Stimulated activated CD8-positive, alpha-beta memory T cell treated with anti-CD3 and anti-CD28 coated beads, Interleukin-15, amount 100 ng/mL, for 1 hour (primary cell): ENCODE measurements at places on chromosomes 11 and 22.

DNA sequence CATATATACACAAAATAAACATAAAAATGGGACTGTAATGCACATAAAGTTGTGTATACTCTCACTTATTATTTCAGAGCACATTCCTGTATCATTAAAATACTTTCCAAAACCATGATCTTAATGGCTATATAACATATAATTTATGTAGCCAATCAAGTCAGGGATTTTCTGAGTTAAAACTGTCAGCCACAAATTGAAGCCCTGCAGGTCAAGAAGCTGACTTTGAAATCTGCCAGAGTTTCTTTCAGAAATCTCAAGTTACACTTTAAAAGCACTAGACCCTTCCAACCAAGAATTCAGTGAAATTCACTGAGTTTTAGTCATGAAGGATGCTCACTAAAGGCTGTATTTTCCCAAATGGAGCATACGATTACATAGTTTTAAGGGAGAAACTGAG is 47.6 kb downstream of the PHF21A start:
- no peak for DNase-seq

DNA sequence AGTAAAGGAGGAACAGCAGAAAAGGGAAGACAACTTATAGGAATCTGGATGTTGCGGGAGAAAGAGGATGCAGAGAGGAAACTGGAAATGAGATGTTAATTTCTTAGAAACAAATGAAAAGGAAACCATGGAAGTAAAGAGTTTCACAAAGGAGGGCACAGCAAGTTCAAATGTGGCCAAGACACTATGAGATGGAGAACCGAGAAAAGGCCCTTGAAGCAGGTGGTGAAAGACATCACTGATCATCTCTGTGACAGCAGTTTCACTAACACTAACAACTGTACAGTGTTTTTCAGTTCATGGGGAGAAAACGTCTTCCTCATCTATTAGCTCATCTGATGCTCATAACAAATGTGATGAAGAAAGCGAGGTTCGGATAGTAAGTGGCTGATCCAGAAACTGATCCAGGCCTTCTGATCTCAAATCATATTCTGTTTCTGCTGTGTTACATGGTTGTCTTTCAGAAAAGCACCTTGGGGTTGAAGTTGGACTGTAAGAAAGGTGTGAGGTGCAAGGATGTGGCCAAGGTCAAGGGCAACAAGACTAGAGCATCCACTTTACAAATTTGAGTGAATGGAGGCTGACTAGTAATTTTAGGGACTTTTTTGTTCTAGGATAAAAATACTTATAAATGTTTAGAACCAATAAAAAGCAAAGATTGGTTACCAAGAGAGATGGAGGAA is 492.1 kb upstream of the CADM1 start:
- DNase-seq, result no peak

- DNase-seq, result no peak
Observed at GRCh38 chr11:6414874-6415328, 4.0 kb downstream of the APBB1 start.

GRCh38 chr11:110829873-110830272 is 117.6 kb upstream of the ARHGAP20 start:
- DNase-seq, result no peak

DNA sequence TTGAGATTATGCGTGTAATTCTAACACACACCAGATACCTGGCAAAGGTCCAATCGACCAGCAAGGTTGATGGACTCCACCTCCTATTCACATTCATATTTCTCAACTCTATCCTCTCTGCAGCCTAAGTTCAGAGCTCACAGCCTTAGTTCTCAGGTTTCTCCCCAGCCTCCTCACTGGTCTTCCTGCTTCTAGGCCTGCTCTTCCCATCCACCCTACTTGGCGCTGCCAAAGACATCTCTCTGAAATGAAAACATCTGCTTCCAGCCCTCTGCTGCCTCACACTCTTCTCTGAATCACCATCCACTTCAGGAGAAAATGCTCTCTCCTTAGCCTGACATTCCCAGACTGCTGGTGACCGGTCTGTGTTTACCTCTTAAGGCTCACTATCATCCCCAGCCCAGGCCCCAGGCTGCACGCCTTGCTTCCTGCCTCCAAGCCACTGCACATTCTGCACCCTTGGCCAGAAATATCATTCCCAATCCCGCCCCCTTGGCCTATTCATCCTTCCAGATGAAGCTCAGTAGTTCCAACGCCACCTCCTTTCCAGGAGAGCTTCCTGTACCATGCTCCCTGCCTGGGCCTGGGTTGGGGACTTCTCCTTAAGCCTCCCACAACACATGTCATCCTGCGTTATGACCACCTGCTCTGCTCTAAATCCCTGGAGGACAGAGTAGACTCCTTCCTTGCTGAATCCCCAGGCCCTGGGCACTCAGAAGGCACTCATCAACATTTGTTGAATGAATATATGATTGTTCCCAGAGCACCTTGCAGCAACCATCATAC is 3.5 kb downstream of the ARRB1 start:
- no peak for DNase-seq

GRCh38 chr11:103830205-103830604 is 206.2 kb upstream of the DDI1 start:
- DNase-seq, result no peak

DNA sequence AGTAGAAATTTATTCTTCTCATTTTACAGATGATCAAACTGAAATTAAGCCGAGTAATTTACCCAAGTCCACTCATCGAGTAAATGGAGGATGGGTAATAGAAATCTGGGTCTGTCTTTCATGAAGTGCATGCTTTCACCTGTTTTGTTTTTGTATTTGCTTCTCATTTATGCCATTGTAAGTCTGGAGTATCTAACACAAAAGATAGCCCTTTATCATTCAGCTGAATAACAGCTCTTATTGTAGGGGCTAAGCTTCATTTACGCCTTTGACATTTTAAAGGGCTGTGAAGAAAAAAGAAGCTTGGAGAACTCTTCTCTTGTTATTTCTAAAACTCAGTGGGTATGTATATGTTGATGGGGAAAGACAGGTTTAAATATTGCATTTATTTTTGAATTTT is 1196.2 kb upstream of the TENM4 start:
- no peak for DNase-seq

GRCh38 chr11:32440312-32440908 is 5.1 kb upstream of the WT1 start:
- DNase-seq, result no peak

- DNase-seq, result peak; percentile 37
Observed at GRCh38 chr11:36744375-36745168, 146.5 kb upstream of the RAG2 start.

- no peak for DNase-seq
Observed at GRCh38 chr11:99370549-99371216, 349.9 kb downstream of the CNTN5 start.

GRCh38 chr11:11089805-11090204 is 232.0 kb upstream of the ZBED5 start:
- no peak for DNase-seq

DNA sequence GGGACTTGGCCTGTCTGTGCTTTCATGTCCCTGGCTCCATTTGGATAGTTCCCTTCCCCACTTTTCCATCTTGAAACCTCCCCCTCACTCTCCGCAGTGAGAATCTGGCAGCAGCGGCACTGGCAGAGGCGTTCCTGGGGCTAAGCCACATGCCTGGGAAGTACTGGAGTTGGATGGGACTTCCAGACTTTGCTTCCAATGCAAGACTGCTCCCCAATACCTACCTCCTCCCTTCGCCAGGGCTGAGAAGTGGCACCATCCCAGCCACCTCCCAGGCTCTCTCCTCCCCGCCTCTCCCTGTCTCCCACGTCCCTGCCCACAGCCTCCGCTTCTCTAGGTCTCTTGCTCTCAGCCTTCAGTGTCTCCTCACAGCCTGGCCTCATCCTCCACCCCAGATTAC is 16.6 kb downstream of the TST start:
- DNase-seq, result no peak

GRCh38 chr11:45412521-45412920 is 126.4 kb upstream of the SYT13 start:
- DNase-seq, result no peak

DNA sequence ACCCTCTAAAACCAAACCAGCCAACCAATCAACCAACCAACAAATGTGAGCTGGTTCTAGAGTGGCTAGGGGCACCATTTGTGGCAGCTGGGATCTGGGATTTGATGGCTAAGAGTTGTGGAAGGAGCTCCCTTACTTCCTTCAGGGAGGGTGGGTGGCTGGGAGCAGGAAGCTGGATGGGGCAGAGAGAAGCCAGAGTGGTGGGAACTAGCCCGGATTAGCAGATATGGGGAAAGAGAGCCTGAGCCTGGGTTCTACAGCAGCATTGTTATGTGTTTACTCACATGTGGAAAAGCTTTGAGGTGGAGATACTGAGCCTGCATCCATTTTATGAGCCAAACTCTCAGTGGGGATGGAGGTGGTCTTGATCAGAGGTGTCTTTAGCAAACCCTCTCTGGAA is 30.9 kb upstream of the THY1 start:
- no peak for DNase-seq

DNA sequence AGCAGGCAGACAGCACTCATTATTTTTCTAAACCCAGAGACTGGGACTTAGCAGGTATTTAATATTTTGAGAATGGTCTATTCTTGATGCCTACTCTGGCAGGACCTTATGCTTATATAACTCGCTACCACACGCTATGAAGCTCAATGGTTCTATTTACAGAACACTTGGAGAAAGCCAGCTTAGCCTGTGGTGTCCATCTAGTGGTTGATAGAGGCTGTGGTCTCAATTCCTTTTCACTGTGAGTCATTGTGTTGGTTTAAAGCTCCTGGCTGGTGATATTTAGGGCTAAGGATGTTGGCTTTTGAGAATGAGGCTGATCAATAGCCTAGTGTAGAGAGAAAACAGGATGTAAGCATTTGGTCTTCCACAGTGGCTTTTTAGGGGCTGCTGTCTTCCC is 206.4 kb downstream of the DBX1 start:
- no peak for DNase-seq

GRCh38 chr11:123434262-123434661 is 4.2 kb downstream of the GRAMD1B start:
- DNase-seq, result no peak
